ENCODE measurements at places on chromosomes 5 and 9.

- DNase-seq = no peak
Observed at GRCh38 chr9:136661641-136662325, 933 bp upstream of the EGFL7 start.

DNA sequence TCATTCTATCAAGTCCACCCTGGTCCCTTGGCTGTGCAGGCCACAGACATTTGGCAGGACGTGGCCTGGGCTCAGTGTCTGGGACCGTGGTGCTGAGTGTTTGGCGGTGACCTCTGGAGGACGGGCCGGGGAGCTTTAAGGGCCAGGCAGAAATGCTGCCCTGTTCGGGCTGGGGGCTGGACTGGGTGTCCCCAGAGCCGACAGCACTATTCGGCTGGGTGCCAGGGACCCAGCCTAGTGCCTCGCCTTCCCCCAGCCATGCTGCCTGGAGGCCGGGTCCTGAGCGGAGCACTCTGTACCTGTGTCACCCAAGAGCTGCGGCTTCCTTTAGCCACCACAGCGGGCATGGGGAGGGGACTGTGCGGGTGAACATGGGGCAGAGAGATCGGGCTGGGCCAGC, 40.4 kb downstream of the COL5A1 start:
- no peak for DNase-seq

DNA sequence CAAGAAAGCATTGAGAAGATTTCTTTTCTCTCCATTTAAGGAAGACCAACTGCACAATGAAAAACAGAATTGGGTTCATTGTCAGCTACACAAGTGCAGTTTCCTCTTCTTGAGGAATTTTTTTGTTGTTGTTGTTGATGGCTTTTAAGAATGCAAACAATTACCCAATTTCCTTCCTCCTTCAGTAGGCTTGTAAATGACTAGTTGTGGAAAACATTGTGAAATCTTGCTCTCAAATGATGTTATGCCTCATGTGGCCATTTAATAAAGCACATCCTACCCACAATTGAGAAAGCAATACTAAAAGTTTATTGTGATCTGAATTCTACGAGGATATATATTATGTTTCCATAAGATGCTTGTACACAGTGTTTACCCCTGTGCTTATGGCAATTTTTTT, 171.6 kb downstream of the FAM174A start:
- no peak for DNase-seq

- DNase-seq = no peak
Observed at GRCh38 chr9:114316605-114317230, 6.2 kb upstream of the ORM1 start.

- no peak for DNase-seq
Observed at GRCh38 chr5:175253597-175253996, 190.4 kb downstream of the DRD1 start.

- DNase-seq = no peak
Observed at GRCh38 chr5:41522193-41522786, 11.9 kb upstream of the PLCXD3 start.

Measured in D721Med (cell line).